ENCODE measurements at places on chromosomes 12 and 14.

DNA sequence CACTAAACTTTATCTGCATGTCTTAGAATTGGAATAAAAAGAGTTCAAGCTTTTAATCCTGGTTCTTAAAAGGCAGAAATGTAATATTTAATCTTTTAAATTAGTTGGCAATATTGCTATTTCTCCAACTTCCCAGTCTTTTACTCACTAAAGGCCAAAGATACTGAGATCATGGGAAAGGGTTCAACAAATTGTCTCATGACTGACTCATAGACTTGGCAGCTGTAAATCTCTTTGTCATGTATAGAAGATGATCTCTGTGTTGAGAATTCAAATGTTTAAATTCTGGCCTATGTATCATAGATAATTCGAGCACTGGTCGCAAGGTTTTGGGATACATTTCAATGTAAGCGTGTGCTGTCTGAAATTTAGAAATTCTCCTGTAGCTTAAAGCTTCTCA, 40.1 kb upstream of the STRAP start:
- DNase-seq: no peak
- no peaks in the 10 kb centered on the region for H3K27me3 ChIP-seq
- no peaks in the 10 kb centered on the region for H3K36me3 ChIP-seq
- H3K4me1 ChIP-seq: no peaks in the 10 kb centered on the region

GRCh38 chr14:65042731-65043372, 56.2 kb downstream of the FNTB start:
- no peak for DNase-seq
- peaks cover 3% of the 10 kb centered on the region for H3K4me1 ChIP-seq
- H3K27ac ChIP-seq: no peak overlapping the region

DNA sequence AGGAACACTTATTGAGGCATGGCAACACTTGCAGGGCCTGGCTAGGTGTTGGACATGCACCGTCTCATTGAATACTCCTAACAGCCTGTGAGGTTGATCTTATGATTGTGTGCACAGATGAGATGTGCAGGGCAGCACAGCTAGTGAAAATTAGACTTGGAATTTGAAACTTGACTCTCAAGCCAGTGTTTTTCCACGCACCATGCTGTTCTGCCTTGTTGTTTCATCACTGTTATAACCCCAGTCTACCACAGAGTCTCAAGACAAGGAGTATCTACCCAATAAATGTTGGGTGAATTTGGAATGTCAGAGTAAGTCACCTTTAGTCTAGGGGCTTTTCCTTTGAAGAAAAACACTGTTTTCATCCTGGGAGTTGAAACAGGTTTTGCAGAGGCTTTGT, 55.8 kb upstream of the LRIG3 start:
- H3K36me3 ChIP-seq: no peaks in the 10 kb centered on the region
- H3K27me3 ChIP-seq: no peaks in the 10 kb centered on the region
- H3K4me1 ChIP-seq: no peaks in the 10 kb centered on the region
- DNase-seq: no peak

DNA sequence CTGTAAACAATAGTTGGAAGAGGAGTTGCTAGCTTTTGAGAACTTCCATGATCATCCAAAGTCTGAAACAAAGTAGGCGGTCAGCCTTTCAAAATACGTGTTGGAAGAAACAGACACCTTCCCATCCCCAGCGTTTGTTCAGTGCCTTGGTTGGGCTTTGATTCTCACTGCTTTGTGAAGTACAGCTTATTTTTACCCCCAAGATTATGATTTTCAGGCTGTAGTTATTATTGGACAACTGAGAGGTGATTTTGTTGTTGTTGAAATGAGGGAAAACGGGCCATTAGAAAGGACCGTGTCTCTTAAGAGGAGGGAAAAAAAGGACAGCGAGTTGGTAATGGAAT, 921 bp upstream of the CEP83 start:
- peak overlapping the region; percentile 97 for H3K4me3 ChIP-seq
- peaks cover 29% of the 10 kb centered on the region for H3K4me1 ChIP-seq
- peaks cover 5% of the 10 kb centered on the region for H3K27me3 ChIP-seq
- no peak for DNase-seq

GRCh38 chr14:65981192-65981843, 504.9 kb upstream of the CCDC196 start:
- H3K4me1 ChIP-seq: no peaks in the 10 kb centered on the region
- no peak overlapping the region for H3K4me3 ChIP-seq
- DNase-seq: no peak

GRCh38 chr12:124913474-124914391, 717 bp downstream of the UBC start:
- H3K4me1 ChIP-seq: peaks cover 66% of the 10 kb centered on the region
- peak; percentile 98 for DNase-seq
- peak overlapping the region; percentile 98 for H3K4me3 ChIP-seq
- H3K27me3 ChIP-seq: peaks cover 6% of the 10 kb centered on the region
- H3K36me3 ChIP-seq: peaks cover 37% of the 10 kb centered on the region

GRCh38 chr12:55707841-55708694, at the start of gene ITGA7:
ITGA7 (minus strand) TSS chr12:55707904; CDS start chr12:55707682, 222 bp downstream.
- H3K27ac ChIP-seq: no peak within 1 kb of the TSS
- peaks cover 25% of the 10 kb centered on the region for H3K27me3 ChIP-seq
- no peaks in the 10 kb centered on the region for H3K36me3 ChIP-seq
- DNase-seq: peak; percentile 65
- H3K4me1 ChIP-seq: peaks cover 14% of the 10 kb centered on the region

DNA sequence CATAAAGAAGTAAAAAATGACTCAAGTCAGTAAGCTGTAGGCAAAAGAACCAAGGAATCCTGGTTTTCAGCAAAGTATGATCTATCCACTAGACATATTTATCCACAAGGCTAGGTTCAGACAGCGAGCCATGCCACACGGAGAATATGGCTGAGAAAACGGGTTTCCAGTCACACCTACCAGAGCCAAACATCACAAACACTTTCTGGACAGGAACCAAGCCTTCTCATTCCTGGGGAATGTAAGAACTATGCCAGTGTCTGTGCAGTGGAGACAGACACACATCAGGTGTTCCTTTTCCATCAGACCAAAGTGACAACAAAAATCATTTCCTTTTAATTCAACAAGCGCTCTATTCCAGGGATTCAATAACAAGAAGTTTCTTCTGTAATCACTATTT, 41.1 kb downstream of the AREL1 start:
- H3K4me1 ChIP-seq: peaks cover 9% of the 10 kb centered on the region
- H3K4me3 ChIP-seq: no peak overlapping the region
- DNase-seq: no peak
- no peak overlapping the region for H3K27ac ChIP-seq

- no peak overlapping the region for H3K4me3 ChIP-seq
- DNase-seq: no peak
- no peaks in the 10 kb centered on the region for H3K27me3 ChIP-seq
- peaks cover 10% of the 10 kb centered on the region for H3K36me3 ChIP-seq
- H3K27ac ChIP-seq: no peak overlapping the region
- H3K4me1 ChIP-seq: peaks cover 24% of the 10 kb centered on the region
Measured at GRCh38 chr12:27260746-27261145, 16.7 kb downstream of the STK38L start.

DNA sequence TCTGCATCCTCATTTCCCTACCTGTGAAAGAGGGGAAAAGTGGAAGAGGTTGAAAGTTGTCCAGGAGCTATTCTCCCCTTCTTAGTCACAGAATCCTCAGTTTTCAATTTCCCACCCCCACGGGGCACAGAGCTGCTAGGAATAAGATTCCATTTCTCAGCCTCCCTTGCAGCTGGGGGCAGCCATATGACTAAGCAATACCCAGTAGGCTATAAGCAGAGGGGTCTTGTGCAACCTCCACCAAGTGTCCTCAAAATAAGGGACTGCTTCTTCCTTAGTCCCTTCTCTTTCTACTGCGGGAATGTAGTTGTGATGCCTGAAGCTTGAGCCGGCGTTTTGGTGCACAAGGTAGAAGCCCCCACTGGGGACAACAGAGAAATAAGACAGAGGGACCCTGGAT, 40.9 kb downstream of the VWF start:
- no peak overlapping the region for H3K27ac ChIP-seq
- no peak for DNase-seq
- no peak overlapping the region for H3K4me3 ChIP-seq
- no peaks in the 10 kb centered on the region for H3K36me3 ChIP-seq
- H3K27me3 ChIP-seq: no peaks in the 10 kb centered on the region

- H3K36me3 ChIP-seq: no peaks in the 10 kb centered on the region
- no peak overlapping the region for H3K27ac ChIP-seq
- H3K27me3 ChIP-seq: peaks cover 3% of the 10 kb centered on the region
- H3K4me3 ChIP-seq: no peak overlapping the region
Measured at GRCh38 chr14:94933486-94933885, 163.6 kb upstream of the GSC start.

DNA sequence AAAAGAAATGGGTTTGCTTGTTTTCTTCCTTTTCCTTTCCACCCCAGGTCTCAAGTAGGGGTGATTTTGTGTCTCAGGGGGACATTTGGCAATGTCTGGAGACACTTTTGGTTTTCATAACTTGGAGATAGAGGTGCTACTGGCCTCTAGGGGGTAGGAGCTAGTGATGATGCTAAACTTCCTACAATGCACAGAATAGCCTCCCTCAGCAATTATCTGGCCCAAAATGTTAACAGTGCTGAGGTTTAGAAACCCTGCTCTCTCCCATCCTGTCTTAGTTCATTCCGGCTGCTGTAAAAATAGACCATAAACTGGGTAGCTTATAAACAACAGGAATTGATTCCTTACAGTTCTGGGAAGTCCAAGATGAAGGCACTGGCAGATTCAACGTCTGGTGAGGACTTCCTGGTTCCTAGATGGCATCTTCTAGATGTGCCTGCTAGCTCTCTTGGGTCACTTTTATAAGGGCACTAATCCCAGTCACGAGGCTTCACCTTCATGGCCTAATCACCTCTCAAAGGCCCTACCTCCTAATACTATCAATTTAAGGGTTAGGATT, 7.4 kb upstream of the GAS2L3 start:
- no peaks in the 10 kb centered on the region for H3K36me3 ChIP-seq
- no peak for DNase-seq
- H3K4me1 ChIP-seq: no peaks in the 10 kb centered on the region
- no peak overlapping the region for H3K4me3 ChIP-seq
- peaks cover 16% of the 10 kb centered on the region for H3K27me3 ChIP-seq

DNA sequence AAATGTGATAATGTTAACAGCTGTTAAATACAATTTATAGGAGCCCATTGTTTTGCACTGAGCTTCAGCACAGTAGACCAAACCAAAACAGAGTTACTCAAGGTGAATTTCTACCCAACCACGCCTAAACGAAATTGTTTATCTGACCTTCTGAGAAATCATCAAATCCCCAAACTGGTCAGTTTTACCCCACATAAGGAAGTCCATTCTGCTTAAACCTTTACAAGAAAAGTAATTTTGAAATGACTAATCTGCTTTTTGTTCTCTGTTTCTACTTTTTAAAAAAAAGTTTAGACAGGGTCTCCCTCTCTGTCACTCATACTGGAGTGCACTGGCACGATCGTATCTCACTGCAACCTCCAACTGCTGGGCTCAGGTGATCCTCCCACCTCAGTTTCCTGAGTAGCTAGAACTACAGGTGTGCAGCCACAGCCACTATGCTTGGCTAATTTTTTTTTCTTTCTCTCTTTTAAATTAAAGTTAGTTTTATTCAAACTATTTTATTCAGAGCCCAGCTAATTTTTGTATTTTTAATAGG, 1.4 kb upstream of the RNF10 start:
- H3K27me3 ChIP-seq: no peaks in the 10 kb centered on the region
- H3K4me1 ChIP-seq: peaks cover 39% of the 10 kb centered on the region
- no peak overlapping the region for H3K4me3 ChIP-seq
- DNase-seq: no peak

DNA sequence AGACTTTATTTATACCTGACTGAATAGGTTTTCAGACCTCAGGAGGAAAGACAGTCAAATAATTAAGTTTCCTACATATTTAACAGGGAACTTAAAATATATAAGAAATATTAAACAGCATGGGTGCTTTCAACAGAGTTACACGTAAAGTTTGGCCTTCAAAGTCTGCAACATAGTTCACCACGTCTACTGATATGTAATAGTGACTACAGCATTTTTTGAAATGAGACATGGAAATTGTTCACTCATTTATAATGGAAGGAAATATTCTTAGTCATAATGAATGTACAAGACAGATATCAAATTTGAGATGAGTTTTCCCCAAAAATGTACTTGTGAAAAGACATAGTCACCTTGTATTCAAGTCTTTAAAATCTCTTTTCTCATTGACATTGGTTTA, 56.7 kb upstream of the KCNMB4 start:
- H3K27ac ChIP-seq: no peak overlapping the region
- H3K36me3 ChIP-seq: peaks cover 24% of the 10 kb centered on the region
- no peak for DNase-seq
- H3K27me3 ChIP-seq: no peaks in the 10 kb centered on the region
- no peak overlapping the region for H3K4me3 ChIP-seq

DNA sequence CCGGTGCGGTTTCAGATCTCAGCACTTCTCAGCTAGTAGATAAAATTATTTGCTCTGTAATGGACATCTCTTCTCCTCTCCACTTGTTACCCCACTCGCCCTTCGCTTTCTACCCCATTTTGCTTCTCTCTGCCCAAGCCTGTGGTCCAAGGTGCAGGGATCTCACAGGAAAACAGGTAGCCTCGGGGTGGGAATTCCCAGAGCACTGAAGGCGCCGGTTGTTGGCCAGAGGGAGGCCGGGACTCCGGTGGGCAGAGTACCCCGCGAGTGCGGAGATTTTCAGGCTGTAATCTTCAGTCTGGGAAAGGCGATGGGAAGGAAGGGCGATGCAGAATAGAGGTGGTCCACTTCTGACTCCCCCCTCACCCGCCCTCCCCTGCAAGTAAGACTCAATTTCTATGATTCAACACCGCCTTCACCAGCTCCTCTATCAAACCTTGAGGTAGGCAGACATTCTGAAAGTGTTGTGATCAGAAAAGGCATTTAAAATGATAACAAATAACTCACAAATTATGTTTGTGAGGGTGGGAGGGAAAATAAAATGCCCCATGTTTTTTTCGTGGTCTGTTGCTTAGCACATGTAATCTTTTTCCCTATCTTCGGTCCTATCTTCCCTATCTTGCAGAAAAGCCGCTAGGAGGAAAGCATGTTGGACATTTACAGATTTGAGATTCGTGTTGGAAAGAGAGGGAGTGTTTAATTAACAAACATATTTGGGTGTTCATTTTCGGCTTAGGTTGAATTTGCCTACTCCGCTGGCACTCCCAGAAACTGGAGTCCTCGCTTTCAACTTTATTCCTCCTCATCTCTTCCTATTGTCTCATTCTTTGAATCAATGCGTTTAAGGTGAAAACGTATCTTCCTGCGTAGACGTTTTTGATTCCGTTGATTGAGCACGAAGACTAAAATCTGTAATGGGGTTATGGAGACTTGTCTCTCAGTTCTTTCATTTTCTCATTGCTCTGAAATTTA, 8.5 kb downstream of the FOXG1 start:
- H3K4me3 ChIP-seq: no peak overlapping the region
- peaks cover 6% of the 10 kb centered on the region for H3K36me3 ChIP-seq
- peaks cover 4% of the 10 kb centered on the region for H3K4me1 ChIP-seq
- H3K27ac ChIP-seq: no peak overlapping the region
- DNase-seq: no peak
- peaks cover 73% of the 10 kb centered on the region for H3K27me3 ChIP-seq

DNA sequence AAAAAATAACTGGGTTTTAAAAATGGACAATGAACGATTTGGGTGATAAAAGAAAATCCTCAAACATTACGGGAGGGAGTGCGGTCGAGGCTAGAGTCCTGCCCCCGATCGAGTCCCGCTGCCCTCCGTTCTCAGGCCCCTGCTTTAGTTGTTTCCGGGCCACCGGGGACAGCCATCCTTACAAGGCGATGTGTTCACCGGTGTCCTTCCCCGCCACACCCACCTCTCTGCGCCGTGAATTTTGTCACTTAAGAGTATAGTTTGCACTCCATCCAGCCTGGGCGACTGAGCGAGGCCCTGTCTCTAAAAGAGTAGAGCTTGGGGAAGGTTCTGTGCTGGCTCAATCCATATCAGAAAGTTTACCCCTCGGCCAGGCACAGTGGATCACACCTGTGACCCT, 2.9 kb downstream of the ULK1 start:
- no peak overlapping the region for H3K4me3 ChIP-seq
- DNase-seq: no peak
- no peaks in the 10 kb centered on the region for H3K36me3 ChIP-seq
- H3K27ac ChIP-seq: no peak overlapping the region
- no peaks in the 10 kb centered on the region for H3K27me3 ChIP-seq

Measured in activated naive CD4-positive, alpha-beta T cell treated with anti-CD3 and anti-CD28 coated beads for 36 hours (primary cell).